ENCODE measurements at places on chromosomes 2 and 18. TPM values are rescaled to one million over a fixed set of nuclear protein-coding genes. Genes with fewer than 3 reads are reported as not detected.

CNGA3 gene
- total RNA-seq: 0.17 TPM

DNA sequence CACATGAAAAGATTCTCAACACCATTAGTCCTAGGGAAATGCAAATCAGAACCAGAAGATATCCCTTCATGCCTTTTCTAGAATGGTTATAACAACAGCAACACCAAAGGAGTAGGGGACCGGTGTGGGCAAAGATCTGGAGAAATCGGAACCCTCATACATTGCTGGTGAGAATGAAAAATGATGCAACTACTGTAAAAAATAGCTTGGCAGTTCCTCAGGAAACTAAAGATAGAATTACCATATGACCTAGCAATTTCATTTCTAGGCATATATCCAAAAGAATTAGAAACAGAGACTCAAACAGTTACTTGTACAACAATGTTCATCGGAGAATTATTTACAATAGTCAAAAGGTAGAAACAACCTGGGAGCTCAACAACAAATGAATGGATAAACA lies 29.2 kb upstream of the CDH7 start:
- H3K4me3 ChIP-seq: no peak overlapping the region
- H3K27me3 ChIP-seq: no peaks in the 10 kb centered on the region
- no peaks in the 10 kb centered on the region for H3K4me1 ChIP-seq
- no peaks in the 10 kb centered on the region for H3K36me3 ChIP-seq

DNA sequence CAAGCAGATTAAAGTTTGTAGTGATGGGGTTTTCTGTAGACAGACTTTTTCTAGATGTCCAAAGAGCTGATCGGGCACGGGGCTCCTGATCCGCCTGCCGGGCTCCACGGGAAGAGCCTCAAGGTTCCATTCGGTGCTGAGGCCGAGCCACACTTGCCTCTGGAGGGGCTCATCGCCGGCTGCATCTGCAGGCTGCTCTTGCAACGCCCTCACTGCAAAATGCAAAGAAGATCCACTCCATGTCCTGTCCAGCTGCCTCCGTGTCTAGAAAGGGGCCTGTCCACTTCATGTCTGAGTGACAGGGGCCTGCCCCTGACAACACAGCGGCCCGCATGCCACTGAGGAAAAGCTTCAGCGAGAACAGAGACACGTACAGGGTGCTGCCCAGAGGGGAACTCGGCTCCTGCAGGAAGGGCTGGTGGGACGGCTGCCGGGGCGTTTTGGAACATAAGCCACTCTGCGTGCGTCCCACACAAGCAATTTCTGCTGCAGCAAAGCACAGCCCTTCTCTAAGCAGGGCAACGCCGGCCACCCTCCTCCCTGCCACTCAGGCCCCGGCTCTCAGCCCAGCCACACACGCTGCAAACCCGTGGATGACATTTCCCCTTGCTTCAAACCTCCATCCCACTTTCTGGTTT lies 53.6 kb upstream of the CTDP1 start:
- H3K27me3 ChIP-seq: peaks cover 5% of the 10 kb centered on the region
- no peak overlapping the region for H3K27ac ChIP-seq
- H3K4me3 ChIP-seq: no peak overlapping the region

GRCh38 chr2:208077276-208077675 lies 47.0 kb downstream of the CRYGD start:
- H3K36me3 ChIP-seq: no peaks in the 10 kb centered on the region
- no peaks in the 10 kb centered on the region for H3K4me1 ChIP-seq
- no peak overlapping the region for H3K27ac ChIP-seq
- H3K27me3 ChIP-seq: peaks cover 3% of the 10 kb centered on the region

DNA sequence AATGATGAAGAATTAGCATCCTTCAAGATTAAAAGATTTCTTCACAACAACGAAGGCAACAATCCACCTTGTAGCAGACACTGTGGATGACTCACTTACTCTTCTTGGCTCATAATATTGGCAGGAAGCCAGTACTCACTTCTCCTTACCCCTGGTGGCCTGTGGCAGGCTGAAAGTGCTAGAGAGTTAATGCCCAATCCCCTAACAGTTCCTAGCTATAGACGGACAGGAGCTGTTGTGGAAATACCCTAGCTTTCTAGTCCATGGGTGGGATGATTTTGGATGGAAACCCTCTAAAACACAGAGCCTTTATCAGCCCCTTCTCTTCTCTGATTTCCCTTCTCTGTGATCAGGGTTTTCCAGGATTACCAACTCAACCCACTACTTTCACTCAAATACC lies 128.6 kb upstream of the NYAP2 start:
- DNase-seq: no peak
- no peaks in the 10 kb centered on the region for H3K36me3 ChIP-seq
- H3K27ac ChIP-seq: no peak overlapping the region
- no peaks in the 10 kb centered on the region for H3K4me1 ChIP-seq
- no peaks in the 10 kb centered on the region for H3K27me3 ChIP-seq
- H3K4me3 ChIP-seq: no peak overlapping the region

DNA sequence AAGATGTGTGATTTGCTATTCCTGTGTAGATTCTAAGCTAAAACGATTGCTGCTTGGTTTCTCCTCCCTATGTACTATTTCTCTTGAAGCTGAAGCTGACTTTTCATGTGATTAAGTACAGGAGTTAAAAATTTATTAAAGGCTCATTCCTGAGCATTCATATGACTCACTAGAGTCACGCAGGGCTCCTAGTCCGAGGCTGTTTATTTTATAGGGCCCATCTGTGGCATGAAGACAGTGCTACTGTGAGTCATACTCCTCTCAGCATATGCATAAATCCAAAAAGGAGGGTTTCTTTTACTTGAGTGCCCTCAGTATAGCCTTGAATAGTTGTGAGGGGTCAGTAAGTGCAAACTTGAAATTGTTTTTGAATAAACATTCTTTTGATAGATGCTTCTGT lies 378.8 kb downstream of the PTPRM start:
- no peak for DNase-seq
- peak overlapping the region; percentile 15 for H3K27ac ChIP-seq
- no peaks in the 10 kb centered on the region for H3K27me3 ChIP-seq
- peaks cover 12% of the 10 kb centered on the region for H3K4me1 ChIP-seq

PHLPP1 gene
- total RNA-seq: 11.9 TPM

Data from upper lobe of right lung (tissue), 1 donor.